T-cell (primary cell): ENCODE measurements at places on chromosomes 16 and 17. TPM values are rescaled to one million over a fixed set of nuclear protein-coding genes. Genes with fewer than 3 reads are reported as not detected.
A peak's percentile ranks its signal among the peaks of the same experiment; 100 is the strongest.

ARHGAP44 gene
- total RNA-seq = 0.39 TPM

OR2C1 gene
- total RNA-seq = not detected

MEOX1 gene
- 4.9 TPM for total RNA-seq

DPEP3 gene
- 1.5 TPM for total RNA-seq

FNDC8 gene
- not detected for total RNA-seq

RABEP1 gene
- 48.1 TPM for total RNA-seq

NPB gene
- total RNA-seq = 0.43 TPM

MYLK3 gene
- total RNA-seq = 0.50 TPM

IKZF3 gene
- total RNA-seq = 78.1 TPM

CA7 gene
- not detected for total RNA-seq

DNA sequence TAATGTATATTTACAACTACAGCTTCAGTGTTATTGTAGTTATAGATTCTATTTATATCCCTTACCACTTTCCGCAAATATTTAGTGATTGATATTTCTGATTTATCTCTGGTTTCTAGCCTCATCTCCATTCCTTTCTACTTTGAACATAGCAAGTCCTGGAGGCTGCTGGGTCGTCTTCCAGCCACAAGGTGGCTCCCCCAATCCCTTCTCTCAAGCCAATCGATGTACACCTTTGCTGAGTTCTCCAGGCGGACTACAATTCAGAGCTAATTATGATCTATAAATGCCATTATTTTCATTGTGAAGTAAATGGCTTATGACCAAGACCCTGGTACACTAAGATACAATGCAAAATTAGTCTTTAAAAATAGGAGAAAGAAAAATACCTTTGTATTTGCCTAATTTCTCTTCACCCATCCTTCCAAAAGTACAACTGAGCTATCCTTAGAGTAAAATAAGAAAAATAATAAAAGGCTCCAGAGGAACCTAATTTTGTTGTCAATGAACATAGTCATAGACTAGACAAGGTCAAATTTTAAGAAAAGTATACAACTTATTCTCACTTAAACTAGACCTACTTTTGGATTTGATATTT, 122.1 kb downstream of the SKAP1 start:
- DNase-seq = peak; percentile 44

DNA sequence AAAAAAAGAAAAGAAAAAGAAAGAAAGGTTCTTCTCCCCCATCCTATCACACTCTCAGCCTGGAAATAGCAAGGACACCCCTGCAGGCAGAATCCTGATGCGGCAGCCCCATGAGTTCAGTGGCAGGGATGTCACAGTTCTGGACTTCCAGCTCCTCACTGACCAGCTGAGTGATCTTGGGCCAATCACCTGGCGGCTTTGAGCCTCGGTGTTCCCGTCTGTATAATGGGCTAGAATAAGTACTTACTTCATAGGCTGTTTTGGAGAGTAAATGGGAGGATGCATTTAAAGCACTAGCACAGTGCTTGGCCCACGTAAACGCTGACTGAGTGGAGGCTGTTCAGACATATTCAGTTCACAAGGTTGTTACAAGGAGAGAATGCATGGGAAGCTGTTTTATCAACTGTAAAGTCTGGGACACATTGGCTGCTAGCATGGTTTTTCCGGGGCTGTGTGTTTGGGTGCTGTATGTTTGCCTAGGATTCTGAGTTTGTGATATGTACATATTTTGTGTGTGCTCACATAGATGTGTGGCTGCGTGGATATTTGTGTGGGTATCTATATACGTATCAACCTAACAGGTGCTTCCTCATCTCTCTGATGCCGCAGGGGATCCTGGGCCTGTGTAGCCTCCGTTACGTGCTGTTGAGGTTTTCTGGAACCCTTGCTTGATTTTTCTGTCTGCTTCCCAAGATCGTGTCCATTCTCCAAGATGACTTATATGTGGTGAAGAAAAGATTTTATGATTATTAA, 3.4 kb downstream of the BHLHA9 start:
- no peak for DNase-seq

GRCh38 chr17:71460943-71461342, 659.9 kb upstream of the SOX9 start:
- no peak for DNase-seq

DNA sequence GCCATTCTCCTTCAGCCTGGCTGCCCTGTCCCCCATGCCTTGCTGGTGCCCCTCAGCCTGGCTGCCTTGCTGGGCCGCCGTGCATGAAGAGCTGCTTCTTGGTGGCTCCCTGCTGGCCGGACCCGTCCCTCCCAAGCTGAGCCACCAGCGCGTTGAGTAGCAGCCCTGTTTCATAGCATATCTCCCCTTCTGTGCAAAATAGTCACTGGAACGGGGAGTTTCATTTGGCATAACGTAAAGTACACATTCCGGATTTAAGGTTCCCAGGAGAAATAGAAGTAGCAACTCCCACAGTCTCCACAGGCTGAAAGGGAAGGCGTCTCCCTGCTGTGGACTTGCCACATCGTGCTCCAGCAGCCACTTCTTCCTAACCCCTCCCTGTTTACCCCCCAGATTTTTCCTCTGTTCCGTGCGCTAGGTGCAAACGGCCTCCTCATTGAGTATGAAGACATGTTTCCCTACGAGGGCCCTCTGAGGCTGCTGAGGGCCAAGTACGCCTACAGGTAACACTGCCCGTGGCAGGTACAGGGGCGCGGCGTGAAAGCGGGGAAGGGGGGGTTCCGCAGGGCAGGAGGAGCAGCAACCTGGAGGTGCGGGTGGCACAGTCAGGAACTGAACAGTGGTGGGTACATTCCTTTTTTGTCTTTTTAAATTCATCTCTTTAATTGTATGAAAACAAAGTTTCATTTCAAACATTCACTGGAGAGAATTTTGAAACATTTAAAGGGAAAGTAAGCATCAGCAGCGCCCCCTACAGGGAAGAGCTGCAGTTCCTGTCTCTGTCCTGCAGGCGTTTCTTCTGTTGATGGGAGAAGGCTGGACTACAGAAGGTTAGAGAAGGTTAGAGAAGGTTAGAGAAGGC, 5.8 kb upstream of the OGFOD3 start:
- peak; percentile 58 for DNase-seq

DNA sequence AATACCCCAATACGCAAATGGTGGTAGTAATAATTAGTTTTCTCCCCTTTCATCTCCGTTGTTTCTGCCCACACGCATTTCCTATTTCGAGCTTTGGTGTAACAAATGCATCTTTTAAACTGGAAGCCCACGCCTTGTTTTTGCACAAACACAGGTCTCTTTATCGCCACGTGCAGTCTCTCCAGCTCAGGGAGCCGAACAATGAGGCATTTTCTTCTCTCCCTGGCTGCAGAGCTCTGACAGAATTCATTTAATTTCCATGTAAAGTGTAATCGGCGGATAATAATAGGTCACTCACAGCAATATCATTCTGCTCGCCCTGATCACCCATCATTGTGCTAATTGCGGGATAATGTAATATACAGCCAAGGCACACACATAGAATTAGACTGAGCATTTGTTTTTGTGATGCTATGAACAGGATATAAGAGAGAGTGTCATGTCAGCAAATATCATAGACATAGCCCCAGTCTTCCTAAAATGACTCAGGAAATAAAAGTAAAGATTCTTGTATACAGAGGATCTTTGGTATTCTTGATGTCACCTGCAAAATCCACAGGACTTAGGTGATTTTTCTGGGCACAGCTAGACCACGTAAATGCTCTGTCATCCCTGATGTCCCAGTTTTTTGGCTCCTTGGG, 452.6 kb upstream of the CDH11 start:
- DNase-seq = no peak

GRCh38 chr16:1823821-1824220, 2.8 kb downstream of the HAGH start:
- DNase-seq = no peak

GRCh38 chr17:29049541-29050145, 6.7 kb downstream of the PIPOX start:
- no peak for DNase-seq

DNA sequence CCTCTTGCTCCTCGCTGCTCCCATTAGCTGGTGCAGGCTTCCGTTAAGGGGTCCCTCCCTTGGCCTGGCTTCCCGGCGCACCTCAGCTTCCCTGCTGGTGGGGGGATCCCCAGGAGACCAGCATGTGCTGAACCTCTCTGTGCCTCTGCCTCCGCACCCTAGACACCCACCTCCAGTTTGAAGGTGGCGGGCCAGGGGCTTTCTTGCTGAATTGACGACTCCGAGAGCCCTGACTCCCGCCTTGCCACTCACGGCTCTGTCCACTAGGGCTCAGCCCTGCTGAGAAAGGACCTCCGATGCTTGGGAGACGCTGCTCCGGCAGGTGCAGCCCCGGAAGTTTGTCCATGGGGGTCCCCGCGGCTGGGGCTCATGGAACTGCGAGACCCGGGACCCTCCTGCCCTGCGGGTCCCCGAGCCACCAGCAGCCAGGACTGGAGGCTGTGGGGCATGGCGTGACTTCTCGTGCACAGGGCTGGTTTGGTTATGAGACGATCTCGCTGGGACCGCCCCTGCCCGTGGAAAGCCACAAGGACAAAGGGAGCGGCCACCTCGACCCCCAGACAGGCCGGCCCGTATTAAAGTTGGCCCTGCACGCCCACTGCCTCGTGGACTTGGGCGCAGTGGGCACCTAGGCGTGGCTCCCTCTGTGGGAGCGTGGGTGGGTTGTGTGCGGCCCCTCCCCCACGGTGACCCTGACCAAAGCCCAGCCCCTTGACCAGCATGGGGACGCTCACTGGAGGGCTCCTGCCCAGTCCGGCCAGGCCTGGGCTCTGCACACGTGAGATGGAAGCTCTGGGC, 8.1 kb downstream of the CHMP6 start:
- DNase-seq = no peak

DNA sequence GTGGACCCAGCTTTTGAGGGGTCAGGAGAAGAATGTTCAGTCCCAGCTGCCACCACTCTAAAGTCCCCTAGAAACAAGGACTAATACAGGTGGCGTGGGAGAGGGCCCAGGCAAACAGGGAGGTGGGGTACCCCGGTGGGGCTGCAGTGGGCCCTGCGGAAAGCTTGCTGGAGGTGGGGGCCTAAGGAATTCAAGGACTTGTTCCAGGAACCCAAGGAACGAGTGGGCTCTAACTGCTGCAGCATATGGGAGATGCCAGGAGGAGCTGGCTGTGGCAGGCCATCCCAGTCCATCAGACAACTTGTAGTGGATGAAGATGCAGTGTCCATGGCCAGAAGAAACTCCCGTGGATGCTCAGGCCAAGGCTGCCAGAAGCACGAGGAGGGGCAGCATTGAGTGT, 10.6 kb downstream of the SNX20 start:
- DNase-seq = no peak

DNA sequence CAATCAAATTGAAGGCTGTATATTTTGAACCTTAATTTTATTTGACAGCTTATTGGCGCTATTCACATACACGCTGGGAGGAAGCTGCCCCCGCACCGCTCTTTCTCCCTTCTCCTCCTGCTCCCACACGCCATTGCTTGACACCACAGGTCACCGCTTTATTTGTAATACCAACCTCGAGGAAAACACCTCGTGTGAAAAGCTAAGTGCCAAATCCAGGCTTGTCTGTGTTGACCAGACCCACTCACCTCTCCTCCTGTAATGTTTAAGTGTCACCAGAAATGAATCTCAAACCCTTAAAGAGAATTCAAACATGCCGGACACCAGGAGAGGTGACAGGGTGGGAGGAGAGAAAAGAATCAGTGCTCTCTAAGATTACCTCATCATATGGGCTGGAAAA, 331.4 kb downstream of the GRIN2A start:
- DNase-seq = no peak

DNA sequence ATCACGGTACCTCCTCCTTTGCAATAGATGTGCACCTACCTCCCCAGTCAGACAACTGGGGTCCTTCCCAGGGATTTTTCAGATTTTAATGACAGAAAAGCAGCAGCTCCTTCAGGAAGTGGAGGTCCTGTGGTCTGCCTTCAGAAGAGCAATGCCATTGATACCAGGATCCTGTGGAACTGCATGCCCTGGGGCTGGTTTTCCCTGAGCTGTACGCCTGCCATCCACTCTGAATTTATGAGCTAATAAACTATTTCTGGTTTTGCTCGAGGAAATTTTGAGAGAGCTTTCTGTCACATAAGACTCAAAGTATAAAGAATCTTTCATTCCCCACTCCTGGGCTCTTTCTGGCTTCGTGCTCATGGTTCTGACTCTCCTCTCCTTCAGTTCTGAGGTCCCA, 10.0 kb upstream of the CCL23 start:
- DNase-seq = no peak

GRCh38 chr16:87392821-87393679, 914 bp downstream of the MAP1LC3B start:
- peak; percentile 16 for DNase-seq

GRCh38 chr17:82879241-82879640, 39.4 kb upstream of the ZNF750 start:
- no peak for DNase-seq

GRCh38 chr16:56424791-56425438, 430 bp downstream of the AMFR start:
- no peak for DNase-seq

- no peak for DNase-seq
Observed at GRCh38 chr16:7422036-7422888, 89.6 kb downstream of the RBFOX1 start.

- DNase-seq = no peak
Observed at GRCh38 chr17:74181341-74181740, 22.1 kb upstream of the RPL38 start.

GRCh38 chr17:76558198-76559095, 18.6 kb downstream of the PRCD start:
- DNase-seq = no peak

DNA sequence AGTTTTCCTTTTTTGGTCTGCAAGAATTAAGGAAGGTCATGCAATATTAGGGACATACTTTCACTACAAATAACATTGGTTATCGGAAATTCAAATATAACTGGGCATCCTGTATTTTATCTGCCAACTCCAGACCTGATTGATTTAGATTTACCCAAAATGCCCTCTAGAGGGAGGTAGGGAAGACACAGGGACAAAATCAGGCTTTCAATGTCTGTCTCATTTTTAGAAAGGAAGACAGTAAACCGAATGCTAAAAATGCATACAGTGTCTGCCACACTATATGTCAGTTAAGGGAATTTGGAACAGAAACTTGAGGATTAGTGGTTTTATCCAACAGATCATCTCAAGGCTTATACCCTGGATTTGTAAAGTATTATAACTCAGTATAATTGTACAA, 161.7 kb upstream of the SOX9 start:
- no peak for DNase-seq

- DNase-seq = no peak
Observed at GRCh38 chr16:52547004-52547833, at the start of gene TOX3. TSS of gene TOX3 (minus strand) at chr16:52547143. CDS start at chr16:52546723, 420 bp downstream.

DNA sequence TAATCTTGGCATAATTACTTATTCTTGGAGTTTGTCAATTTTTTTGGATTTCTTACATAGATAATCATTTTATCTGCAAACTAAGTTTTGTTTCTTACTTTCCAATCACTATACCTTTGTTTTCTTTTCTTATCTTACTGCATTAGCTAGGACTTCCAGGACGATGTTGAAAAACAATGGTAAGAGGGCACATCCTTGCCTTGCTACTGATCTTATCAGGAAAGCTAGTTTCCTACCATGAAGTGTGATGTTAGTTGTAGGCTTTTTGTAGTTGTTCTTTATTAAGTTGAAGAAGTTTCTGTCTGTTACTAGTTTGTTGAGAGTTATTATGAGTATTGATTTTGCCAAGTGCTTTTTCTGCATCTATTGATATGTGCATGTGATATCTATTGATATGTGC, 31.0 kb downstream of the CDH13 start:
- no peak for DNase-seq

- DNase-seq = no peak
Observed at GRCh38 chr17:45906237-45906636, 11.9 kb downstream of the MAPT start.

GRCh38 chr17:13310858-13311257, 290.9 kb downstream of the HS3ST3A1 start:
- DNase-seq = no peak

GRCh38 chr17:30519707-30520106, 42.5 kb downstream of the GOSR1 start:
- no peak for DNase-seq
